CD8-positive, alpha-beta T cell (primary cell): ENCODE measurements at places on chromosomes 5 and 9.

- DNase-seq, result no peak
Measured at GRCh38 chr5:91090995-91091394, 292.1 kb downstream of the ARRDC3 start.

DNA sequence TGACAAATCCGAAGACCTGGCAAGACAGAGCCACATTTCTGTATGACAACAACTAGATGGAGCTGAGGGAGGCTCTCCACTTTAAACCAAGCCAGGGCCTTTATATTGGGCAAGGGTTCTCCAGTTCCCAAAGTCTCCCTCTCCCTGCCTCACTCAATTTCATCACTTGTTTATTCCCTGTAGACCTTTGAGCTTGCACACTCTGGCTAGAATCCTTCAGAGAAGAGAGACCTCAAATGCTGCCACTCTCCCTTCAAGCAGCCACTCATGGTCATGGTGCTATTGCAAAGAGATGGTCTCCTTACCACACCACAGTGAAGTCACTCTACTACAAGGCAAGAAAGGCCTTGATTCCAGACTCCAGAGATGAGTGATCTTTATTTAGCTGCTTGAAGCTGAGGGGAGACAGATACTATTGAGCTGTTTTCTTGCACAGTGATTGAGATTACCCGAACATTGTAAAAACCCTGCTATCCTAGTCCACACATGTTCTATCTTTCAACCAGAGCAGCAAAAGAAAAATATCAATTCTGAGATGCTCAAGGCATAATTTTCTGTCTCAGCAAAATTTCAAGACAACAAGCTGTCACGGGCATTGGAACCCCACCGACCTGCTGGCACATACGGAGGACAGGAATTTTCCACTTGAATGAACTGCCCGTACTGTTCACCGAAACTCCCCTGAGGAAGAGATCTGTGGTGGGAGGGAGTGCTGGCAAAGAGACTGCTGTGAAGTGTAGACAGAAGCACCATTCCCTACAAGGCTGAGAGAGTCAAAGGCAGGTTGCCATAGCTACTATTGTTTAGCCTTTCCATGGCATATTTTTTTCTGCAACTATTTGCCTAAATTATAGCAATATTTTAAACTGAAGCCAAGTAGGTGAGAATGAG, 81.1 kb downstream of the CDO1 start:
- DNase-seq, result no peak

- no peak for DNase-seq
Measured at GRCh38 chr5:100493996-100494395, 41.2 kb upstream of the FAM174A start.

DNA sequence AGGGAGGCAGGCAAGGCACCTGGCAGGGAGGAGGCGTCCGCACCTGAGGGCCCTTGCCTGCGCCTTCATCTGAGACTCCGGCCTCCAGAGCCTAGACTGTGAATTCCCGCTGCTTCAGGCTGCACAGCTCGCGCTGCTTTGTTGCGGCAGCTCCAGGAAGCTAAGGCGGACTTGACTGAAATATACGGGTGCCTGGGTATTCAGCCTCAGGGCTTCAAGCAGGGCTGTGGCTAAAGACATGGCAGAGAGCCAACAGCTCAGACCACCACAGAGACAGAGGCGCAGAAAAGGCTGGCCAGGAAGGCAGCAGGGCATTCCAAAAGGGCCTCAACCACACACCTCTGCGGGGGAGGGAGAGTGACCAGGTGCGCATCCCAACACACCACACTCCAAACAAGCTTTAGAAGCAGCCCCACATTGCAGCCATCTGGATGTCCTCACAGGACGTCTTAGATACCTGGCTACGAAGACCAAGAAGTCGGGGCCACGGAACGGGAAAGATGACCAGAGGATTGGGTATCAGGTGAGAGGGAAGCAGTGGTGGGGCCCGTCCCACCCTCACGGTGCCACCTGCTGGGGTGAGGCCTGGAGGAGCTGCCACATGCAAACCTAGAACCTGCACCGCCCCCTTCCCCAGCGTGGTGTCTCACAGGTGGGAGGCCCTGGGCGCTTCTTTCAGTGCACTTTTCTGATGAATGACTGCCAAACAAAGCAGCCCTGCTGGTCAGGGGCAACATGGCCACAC, 1.7 kb upstream of the DPH7 start:
- DNase-seq, result no peak

DNA sequence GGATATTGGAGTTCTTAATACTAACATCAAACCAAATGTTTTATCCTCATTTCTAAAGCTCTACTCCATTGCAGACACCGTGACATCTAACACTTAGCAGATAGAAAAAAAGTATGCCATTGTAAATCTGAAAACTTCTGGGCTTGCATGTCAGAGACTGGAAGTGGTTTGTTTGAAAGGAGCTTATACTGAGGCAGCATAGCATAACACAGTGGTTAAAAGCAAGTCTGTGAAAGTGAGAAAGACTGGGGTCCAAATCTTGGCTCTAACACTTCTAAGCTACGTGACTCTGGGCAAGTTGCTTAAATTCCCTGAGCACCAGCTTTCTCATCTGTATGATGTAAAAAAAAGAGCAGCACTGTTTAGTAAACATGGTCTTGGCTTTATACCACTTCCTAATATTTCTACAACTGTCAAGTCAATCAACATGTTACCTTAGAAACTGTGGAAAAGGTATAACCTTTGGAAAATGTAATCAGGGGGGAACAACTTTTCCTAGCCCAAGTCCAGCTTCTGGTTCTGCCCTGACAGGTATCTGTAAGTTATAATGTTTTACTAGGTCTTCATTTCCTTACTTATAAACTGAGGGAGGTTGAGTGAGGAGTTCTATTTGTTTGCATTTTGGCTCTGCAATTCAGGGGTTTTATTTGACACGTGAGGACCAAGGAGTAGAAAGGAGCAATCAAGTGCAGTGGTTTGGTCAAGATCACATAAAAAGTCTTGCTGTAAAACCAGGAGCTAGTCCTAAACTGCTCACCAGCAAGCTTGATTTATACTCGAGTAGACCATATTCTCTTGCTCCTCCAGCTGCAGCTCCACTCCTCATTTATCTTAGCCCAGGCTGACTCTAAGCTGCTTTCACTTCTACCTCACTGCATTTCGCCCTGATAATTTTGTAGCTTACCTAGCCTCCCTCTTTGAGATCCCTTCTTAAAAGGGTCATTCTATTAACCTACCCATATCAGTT, 541.0 kb downstream of the RAB3C start:
- DNase-seq, result peak; percentile 14

- no peak for DNase-seq
Measured at GRCh38 chr9:126687930-126688461, 74.3 kb downstream of the LMX1B start.

GRCh38 chr9:85040146-85040545, 370.6 kb downstream of the NTRK2 start:
- no peak for DNase-seq

DNA sequence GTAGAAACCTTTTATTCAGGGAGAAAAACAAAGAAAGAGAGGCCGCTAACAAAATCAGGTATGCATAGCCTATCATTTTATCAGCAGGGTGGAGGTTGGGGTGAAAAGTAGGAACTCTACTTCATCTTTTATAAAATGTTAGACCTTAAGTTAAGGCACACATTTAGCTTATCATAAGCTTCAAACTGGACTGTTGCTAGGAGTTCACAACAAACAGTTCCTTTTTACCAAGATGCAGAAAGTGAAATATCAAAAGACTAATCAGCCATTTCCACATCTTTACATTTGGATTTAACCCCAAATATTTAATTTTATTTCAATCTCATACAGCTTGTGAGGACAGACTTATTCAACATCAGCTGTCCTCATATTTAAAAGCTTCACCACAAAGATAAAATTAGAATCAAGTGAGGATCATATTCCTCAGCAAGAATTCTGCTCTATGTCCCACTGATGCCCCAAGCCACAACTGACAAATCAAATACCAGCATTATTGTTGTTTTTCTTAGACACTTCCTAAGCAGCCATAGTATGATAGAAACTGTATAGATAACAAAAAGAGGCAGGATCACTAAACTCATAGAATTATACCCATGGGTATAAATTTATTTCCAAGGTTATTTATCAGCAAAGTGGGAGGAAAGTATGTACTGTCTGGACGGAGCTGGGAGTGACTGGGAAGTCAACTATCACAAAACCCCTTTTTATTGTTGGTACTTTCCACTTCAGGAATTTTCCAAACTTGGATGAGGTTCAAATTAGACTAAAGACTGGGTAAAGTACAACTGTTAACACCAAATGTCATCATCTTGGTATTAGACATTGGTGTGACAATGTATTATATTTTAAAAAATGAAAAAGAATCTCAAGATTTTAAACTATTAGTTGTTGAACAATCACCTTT, 29.9 kb upstream of the MYOT start:
- DNase-seq, result no peak

GRCh38 chr9:107650321-107650720, 160.8 kb upstream of the KLF4 start:
- DNase-seq, result no peak

DNA sequence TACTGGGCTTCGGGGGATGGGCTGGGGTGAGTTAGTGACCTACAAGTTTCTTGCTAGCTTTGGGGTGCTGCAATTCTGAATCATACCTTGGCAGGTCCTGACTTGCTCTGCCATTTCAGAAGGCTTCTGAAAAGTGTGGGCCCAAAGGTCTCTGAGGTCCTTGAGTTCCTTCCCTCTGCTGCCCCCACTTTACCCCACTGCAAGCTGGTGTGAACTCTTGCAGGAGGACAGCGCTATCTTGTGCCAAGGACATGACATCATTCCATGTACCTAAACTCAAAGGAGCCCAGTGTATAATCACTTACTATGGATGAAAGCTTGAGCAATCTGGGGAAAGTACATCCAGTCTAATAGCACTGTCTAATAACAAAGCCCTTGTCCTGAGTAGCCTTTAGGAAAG, 157.4 kb downstream of the RMI1 start:
- no peak for DNase-seq

DNA sequence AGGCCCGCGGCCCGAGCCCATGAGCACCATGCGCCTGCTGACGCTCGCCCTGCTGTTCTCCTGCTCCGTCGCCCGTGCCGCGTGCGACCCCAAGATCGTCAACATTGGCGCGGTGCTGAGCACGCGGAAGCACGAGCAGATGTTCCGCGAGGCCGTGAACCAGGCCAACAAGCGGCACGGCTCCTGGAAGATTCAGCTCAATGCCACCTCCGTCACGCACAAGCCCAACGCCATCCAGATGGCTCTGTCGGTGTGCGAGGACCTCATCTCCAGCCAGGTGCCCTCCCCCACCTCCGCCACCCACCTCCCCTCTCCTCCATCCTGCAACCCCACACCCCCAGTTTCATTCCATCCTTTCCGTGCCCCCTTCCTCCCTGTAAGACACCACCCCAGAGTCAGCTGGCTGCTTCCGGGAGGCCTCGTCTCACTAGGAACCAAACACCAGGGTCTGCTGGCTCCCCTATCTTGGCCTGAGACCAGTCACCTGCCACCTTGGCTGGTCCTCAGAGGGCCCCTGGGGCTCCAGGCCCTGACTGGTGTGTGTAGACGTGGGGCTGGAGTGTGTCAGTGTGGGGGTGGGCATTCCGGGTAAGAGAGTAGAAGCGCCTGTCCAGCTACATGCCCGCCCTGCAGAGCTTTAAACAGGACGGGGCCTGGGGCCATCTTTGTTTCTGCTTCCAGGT, 655 bp downstream of the GRIN1 start:
- DNase-seq, result no peak
